Fibroblast of skin of left quadriceps (primary cell): ENCODE measurements at places on chromosomes 2 and 18.

- no peak for DNase-seq
Measured at GRCh38 chr18:2889761-2890192, 43.0 kb downstream of the EMILIN2 start.

DNA sequence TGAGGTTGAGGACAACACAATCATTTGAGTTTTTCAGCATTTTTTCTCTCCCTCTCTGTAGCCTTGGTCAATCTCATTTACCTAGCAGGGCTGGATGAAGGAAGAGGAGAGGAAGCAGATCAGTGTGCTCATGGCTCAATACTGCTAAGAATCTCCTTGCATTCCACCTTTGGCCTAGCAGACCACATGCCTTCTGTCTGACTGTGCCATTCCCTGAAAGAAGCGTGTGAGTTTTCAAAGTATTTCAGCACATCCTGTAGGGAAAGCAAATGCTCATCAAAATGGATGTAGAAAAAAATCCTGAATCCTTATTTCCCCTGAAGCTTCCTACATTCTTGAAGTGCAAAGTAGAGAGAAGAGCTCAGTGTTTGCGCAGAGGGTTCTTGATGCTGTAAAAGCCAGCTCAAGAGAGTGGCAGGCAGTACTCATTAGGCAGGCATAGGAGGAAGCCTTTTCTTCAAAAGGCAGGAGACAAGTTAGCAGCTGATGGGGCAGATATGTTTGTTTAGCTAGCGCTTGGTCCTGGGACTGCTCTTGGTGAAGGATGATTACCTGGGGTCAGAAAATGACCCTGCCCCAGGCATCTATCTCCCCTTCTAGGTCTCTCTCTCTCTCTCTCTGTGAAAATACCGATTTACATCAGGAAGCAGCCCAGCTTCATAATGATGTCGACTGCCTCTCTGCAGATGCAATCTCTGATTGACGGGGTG lies 14.4 kb upstream of the PIK3C3 start:
- DNase-seq, result peak; percentile 89

DNA sequence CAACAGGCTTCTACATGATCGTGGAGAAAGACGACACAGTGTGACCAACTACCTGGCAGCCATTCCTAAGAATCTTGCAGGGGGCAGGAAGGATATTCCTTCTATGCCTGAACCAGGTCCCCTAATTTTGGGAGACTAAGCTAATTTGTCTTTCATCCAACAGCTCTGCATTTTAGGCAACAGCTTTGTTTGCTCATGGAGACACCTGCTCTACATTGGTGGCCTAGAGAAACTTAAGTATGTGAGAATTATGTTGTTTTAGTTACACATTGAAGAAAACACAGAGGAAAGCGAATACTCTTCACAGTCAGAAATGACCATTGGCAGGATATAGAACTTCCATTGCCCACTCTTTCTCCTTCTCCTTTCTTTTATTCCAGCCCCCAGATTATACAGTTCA lies 75.2 kb downstream of the ASXL3 start:
- no peak for DNase-seq

GRCh38 chr2:169010633-169011460 lies 20.3 kb downstream of the ABCB11 start:
- DNase-seq, result no peak

DNA sequence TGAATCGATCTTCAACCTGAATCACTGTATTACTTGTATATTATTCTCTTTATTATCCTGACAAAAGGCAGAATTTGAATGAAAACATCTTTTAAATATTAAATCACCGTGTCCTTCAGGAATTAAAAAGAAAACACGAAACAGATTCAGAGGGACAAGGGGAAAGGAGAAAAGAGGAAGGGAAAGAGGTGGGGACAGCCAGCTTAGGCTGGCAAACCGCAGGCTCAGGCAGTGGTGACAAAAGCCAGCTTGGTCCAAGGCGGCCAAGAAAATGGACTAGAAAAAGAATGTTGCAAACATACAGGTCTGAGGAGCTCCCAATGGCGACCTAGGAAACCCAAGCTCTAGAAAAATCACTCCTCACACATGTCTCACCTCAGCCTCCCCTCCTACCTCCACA lies 6.8 kb downstream of the B4GALT6 start:
- no peak for DNase-seq

DNA sequence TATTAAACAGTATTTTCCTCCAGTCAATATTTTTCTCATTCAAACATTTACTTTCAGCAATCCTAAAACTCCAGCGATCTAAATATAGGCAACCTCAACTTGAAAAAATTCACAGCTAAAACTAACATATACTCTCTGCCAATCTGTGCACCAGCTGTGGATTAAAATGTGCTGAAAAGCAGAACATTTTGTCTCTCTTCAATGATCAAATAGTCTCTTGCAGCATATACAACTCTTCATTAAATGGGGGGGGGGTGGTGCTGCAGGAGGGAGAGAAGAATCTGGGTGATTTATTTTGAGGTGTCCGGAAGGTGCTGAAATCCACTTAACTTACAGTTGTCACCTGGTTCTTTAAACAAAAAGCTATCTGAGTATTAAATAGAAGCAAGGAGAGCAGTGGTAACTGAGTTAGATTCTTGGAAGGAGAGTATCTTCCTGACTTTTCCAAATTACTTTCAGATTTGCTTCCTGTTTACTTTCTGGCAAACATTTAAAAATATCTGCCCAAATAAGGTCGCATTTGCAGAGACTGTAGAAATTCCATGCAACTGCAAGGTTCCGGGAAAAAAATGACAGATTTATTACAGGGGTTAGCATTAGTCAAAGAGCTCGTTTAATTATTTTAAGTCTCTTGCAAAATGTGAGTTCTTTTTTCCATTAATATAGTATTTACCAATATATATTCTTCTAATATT lies 904.7 kb upstream of the ACVR2A start:
- peak; percentile 77 for DNase-seq

DNA sequence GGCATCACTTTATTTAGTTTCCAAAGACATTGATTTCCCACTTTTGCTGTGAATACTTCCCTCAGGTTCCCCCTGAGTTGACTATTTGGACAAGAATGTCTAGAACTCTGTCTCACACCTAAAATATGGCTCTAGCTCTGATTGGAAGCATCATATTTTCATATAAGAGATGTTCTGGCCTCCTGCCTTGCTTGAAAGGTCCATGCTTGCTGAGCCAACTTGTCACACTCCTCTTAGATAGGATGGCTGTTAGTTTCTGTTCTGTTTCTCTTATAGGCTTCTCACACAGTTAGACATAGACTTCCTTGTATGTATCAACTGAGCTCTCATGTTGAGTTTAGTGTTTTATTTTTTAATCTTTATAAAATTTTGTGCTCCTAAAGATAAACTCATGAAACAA lies 87.1 kb downstream of the CNTNAP5 start:
- no peak for DNase-seq

GRCh38 chr18:48634975-48635374 lies 96.1 kb downstream of the CTIF start:
- DNase-seq, result no peak

GRCh38 chr2:238875471-238876231 lies 27.8 kb downstream of the TWIST2 start:
- DNase-seq, result no peak

DNA sequence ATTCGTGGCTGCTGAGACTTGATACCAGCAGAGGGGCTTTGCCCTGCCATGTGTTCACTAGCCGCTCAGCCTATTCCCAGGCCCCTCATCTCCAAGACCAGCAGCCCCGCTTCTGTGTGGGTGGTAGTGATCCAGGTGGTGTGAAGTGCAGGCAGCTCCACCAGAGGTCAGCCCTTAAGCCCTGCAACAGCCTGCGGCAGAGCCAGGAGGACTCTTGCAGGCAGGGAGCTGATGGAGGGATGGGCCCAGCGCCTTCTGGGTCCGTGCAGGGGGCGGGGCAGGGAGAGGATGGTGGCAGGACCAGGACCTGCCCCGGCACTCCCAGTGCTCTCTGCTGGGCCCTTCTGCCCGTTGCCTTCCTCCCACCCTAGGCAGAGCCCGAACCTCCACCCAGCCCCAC lies 162.0 kb downstream of the SH3BP4 start:
- no peak for DNase-seq

DNA sequence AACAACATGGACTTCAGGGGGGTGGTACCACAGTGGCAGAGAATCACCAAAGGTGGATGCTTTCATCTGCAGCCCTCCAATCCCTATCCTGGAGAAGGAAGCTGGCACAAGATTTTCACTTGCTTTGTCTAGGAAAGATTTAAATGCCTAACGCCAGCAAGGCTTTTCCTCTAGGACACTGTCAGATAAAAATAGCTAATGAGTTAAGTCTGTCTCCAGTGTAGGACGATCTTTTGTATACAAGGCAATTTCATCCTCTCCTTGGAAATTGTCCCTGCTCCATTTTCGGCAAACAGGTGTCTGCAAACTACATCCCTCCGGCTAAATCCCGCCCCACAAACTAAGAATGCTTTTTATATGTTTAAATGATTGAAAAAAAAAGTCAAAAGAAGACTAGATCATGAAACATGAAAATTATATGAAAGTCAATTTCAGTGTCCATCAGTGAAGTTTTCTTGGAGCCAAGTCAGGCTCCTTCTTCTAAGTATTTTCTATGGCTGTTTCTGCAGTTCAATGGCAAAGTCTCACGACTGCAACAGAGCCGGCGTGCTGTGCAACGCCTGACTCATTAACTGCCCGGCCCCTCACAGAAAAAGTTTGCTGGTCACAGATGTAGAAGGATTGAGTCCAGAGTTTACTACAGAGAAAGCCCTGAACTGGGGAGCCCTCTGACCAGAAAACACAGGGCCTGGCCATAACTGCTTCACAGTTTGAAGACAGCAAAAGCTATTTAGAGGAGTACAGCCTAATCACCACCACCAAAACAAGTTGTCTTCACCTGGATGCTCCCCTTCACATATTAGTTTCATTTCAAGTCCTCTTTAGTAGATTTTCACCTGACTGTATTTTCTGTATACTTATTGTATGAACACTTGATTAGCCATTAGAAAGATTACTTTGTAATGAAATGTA lies 52.3 kb downstream of the PIEZO2 start:
- DNase-seq, result no peak

DNA sequence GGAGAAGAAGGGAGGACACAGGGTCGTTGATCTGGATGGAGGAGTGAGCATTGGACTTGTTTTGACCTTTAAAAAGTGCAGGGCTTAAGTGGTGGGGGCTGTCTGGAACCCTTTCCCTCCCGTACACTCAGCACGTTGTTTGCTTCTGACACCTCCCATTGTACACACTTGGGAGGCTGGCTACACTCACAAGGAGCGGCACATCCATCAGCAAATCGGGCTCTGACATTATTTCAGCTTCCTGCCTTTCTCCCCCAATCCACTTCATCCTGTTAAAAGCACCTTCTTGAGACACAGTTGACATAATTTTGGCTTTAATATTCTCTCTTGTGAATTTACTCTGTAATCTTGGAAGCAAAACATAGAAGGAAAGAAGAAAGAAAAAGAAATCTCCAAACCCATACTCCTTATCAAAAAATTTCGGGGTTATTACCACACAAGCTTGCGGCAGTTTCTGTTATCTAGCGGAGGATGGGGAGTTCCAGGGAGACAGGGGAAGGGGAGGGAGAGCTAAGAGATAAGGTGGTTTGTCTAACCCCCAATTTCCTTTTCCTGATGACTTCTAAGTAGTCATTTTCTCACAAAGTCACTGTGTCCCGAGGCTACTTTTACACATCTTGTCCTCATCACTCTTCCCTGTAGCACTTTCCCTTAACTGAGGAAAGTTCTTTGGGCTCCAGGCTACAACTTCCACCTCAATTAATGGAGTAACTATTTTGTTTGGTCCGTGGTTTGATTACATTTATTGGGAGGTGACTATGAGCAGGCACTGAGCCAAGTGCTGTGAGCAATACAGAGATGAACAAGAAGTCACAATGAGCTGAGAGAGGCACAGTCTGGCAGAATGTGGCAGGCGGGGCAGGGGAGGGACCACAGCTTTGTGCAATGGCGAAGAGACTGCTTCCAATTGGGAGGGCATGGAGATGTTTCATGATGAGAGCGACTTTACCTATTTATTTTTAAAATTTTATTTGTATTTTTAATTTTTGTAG lies 240.1 kb upstream of the MEX3C start:
- no peak for DNase-seq

DNA sequence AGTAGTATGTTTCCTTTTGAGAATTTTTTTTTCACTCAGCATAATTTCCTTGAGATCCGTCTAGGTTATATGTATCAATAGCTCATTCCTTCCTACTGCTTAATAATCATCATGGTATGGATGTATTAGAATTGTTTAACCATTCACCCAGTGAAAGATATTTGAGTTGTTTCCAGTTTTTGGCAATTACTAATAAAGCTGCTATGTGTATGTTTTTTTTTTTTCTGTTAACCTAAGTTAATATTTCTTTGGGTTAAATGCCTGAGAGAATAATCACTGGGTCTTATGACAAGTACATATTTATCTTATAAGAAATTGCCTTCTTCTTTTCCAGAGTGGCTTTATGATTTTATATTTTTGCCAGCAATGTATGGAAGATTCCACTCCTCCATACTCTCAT lies 96.4 kb upstream of the ST6GAL2 start:
- peak; percentile 70 for DNase-seq
